HepG2 (cell line): ENCODE measurements at places on chromosomes 7 and 10. TPM values are rescaled to one million over a fixed set of nuclear protein-coding genes. Genes with fewer than 3 reads are reported as not detected.

GRCh38 chr10:72340510-72341261 is 14.0 kb downstream of the DNAJB12 start:
- H3K4me3 ChIP-seq: no peak overlapping the region
- no peak overlapping the region for H3K27ac ChIP-seq
- no peak for DNase-seq
- H3K36me3 ChIP-seq: peaks cover 22% of the 10 kb centered on the region
- H3K27me3 ChIP-seq: no peaks in the 10 kb centered on the region

TMED4 gene
- 39.2 and 81.4 TPM in 2 replicates for total RNA-seq

GIMAP8 gene
- not detected in 2 replicates for total RNA-seq

NME8 gene
- total RNA-seq: not detected in 2 replicates

- H3K4me3 ChIP-seq: no peak overlapping the region
- no peaks in the 10 kb centered on the region for H3K4me1 ChIP-seq
Measured at GRCh38 chr7:81460250-81461045, 309.4 kb downstream of the HGF start.

AKR1C8 gene
- total RNA-seq: not detected in 2 replicates

DNA sequence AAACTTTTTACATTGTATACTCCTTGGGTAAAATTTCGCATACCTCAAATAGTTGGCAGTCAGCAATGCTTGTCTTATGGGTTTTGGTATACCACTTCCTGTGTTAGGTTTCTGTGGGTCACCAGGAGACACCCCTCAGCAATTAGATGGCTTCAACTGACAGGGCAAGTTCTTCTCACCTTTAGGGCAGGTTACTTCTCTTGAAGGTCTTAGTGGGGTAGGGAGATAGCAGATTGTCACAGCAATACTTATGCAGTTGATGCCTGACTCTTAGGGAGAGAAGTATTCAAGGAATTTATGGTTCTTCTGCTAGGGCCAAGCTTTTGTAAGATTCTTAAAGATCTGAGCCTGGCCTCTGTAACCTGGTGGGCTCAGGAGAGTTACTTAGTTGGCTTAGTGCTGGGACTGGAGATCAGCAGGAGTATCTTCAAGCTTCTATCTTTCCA is 42.9 kb downstream of the MKLN1 start:
- no peak overlapping the region for H3K27ac ChIP-seq
- DNase-seq: no peak
- no peak overlapping the region for H3K4me3 ChIP-seq
- no peaks in the 10 kb centered on the region for H3K36me3 ChIP-seq

GRCh38 chr10:69344591-69345252 is 66.4 kb downstream of the HK1 start:
- H3K36me3 ChIP-seq: no peaks in the 10 kb centered on the region
- H3K4me3 ChIP-seq: no peak overlapping the region
- no peak overlapping the region for H3K27ac ChIP-seq
- DNase-seq: no peak
- H3K4me1 ChIP-seq: no peaks in the 10 kb centered on the region
- H3K27me3 ChIP-seq: peaks cover 5% of the 10 kb centered on the region; the same call in 1 of the 3 replicates

- H3K4me3 ChIP-seq: no peak overlapping the region
- no peaks in the 10 kb centered on the region for H3K27me3 ChIP-seq
- no peak overlapping the region for H3K27ac ChIP-seq
- no peaks in the 10 kb centered on the region for H3K36me3 ChIP-seq
Measured at GRCh38 chr10:119630300-119630699, 20.9 kb upstream of the BAG3 start.

- H3K36me3 ChIP-seq: no peaks in the 10 kb centered on the region
- no peak for DNase-seq
- H3K27ac ChIP-seq: no peak overlapping the region
- no peak overlapping the region for H3K4me3 ChIP-seq
- no peaks in the 10 kb centered on the region for H3K27me3 ChIP-seq
Measured at GRCh38 chr7:113314594-113314993, 196.2 kb upstream of the SMIM30 start.
